CD4-positive, alpha-beta T cell treated with Interleukin-1 beta for 1 hour (primary cell): ENCODE measurements at places on chromosomes 4 and X.
A peak's percentile ranks its signal among the peaks of the same experiment; 100 is the strongest.

GRCh38 chr4:159434114-159434870 is 331.4 kb downstream of the RAPGEF2 start:
- DNase-seq = no peak

DNA sequence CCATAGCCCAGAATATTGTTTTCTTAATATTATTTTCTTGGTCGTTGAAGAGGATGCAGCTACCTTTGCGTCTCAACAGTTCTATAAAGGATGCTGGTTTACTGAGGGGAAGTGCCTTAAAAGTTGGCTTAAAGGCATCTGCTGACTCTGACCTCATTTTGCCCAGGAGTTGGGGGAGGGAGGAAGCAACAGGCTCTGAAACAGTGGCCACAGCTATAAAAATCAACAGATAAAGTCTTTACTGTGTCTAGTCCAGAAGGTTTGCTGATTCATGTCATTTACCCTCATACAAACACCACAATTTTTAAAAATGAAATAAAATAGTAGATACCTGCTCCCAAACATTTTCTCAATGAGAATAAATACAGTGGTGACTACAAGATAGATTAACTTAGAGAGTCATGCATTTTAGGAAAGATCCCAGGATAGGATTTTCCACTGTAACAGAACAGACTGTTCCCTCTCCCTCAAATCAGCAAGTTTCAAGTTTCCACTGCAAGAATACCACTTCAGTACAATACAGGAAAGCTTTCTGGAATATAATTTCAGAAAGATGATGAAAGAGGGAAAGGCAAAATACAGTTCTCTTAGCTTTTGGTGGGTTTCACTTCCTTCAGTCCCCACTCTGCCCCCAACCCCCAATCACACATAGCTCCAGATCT is 1.9 kb downstream of the PHKA1 start:
- DNase-seq = no peak

DNA sequence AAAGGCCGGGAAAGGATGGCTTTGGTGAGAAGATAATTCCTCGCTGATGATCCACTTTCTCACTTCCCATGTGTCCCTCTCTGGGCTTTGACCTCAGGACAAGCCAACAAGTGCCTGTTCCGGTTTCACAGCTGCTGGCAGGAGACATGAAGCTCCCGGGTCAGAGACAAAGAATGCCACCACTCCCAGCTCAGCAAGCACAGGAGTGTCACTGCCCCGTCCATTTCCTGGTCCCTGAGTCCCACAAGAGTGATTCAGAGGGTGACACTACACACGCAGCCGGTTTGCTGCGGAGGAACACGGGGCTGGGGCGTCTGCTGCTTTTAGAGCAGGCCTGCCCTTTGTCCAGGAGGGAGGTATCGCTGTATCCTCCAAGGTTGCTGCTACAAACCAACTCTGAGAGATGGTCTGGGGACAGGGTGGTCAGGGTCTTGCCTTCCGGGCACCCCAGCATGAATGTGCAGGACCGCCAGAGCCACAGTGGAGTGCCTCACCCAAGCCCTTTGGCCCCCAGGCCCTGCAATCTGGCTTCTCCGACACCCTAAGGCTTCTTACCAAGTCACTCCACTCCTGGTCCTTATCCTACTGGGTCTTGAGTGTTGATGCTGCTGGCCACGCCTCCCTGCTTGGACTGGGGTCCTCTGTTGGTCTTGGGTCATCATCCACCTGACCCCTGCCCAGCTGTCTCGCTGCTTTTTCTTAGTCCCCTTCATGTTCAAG is 49.5 kb downstream of the CPZ start:
- no peak for DNase-seq

- no peak for DNase-seq
Measured at GRCh38 chrX:142089193-142089592, 115.9 kb downstream of the MAGEC2 start.

DNA sequence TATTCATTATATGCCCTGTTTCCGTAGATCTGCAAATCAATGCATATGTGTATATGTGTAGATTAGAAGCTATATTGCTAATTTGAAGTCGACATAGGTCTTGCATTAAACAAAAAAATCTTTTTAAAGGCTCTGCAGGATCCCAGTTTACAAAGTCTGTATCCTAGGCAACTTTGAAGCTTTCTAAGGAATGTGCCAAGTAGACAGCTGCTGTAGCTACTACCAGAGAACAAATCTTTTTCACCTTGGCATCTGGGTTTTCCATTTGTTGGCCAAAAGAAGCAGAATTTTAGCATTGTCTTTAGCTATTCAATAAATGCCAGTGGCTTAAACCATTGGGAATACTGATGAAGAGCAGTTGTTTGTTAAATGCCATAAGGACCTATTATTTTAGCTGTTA is 88.0 kb downstream of the NAA11 start:
- DNase-seq = no peak

- DNase-seq = no peak
Measured at GRCh38 chrX:122667667-122668066, 516.4 kb upstream of the GRIA3 start.

DNA sequence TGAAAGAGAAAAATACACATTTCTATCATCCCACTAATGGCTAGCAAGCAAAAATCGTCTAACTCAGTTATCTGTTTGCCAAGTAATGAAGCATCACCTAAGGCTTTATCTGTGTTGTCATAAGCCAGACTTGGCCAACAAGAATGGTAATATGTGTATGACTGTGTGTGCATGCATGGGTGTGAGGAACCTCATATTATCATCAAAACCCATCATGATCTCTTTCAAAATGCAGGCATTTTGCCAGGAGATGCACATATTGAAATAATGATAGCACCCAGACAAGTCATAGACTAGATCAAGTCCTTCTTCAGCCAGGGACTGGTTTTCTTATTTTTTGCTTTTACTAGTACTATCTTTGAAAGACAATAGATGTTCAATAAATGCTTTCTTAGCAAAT is 172.5 kb upstream of the FMR1 start:
- DNase-seq = no peak

GRCh38 chrX:128781506-128781905 is 729.3 kb upstream of the ACTRT1 start:
- DNase-seq = peak; percentile 21

DNA sequence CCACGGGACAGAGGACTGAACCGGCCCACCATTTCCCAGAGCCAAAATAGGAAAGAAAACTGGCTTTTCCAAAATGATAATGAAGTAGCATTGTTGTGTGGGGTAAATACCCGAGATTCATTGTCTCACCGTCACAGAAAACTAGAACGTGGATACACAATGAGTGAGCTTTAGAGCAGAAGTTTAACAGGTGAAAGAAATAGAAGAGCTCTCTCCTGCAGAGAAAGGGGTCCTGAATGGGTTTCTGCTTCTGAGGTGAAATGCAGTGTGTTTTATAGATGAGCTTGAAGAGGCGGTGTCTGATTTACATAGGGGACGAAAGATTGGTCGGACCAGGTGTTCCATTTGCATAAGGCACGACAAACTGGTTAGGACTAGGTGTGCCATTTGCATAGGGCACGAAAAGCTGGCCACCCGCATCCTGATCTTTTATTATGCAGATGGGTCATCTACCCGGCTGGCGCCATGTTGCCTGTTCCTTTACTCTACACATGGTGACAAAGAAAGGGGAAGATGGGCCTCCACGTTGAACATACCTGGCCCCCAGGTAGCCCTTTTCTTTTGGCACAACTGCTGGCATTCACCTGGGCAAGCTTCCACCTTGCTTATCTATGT is 118.1 kb downstream of the ATXN3L start:
- DNase-seq = no peak

DNA sequence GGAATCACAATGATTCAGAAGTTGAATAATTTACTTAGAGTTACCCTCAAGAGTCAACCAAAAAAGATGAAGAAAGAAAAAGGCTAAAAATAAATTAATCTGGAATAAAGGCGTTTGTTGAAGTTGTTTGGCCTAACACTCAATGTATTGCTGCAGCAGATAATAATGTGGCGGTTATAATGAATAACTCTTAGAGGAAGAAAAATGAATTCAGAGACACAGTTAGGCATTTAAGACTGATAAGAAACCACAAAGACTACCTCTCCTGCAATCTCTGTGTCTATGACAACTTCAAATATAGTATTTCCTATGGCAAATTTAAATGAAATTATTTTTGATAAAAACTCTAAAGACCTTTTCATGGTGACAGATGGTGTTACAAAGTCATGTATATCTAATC is 1369.1 kb upstream of the AGA start:
- DNase-seq = no peak

DNA sequence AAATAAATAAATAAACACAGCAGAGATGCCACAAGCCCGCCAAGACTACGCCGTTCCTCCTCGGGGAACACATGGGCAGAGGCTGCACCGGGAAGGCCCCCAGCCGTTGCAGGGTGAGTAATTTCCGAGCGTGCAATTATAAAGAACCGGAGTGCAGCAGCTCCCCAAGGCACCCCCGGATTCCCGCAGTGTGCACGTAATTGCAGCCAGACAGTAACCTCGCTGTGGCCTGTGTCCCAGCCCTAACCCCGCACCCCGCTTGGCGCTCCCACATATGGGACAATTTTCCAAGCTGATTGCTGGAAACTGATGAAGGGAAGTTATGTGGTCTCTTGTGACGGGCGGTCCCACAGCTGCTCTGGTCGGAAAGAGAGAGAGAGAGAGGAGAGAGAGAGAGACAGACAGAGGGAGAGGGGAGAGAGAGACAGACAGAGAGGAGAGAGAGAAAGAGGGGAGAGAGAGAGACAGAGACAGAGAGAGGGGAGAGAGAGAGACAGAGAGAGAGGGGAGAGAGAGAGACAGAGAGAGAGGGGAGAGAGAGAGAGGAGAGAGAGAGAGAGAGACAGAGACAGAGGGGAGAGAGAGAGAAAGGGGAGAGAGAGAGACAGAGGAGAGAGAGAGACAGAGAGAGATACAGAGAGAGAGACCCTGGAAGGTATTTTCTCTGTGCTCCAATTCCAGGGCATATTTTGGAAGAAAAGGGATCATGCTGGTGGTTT is 275.4 kb downstream of the SHOX start:
- DNase-seq = no peak

GRCh38 chr4:110165382-110166286 is 32.8 kb downstream of the ELOVL6 start:
- DNase-seq = peak; percentile 55

DNA sequence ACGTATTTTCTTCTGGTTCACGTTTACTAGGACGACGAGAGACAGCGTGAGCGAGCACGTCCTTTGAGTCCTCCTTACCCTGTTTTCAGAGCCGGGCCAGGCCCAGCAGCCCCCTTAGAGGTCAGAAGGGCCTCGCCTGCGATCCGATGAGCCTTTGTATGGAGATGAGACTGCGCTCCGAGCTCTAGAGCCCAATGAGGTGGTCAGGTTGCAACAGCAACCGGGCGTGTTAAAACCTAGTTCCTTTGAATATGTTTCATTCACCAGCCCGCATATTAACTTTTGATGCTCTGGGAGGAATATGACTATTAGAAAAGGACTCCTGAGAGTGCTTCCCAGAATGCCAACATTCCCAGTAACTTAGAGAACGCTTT is 55.6 kb upstream of the TADA2B start:
- no peak for DNase-seq

- no peak for DNase-seq
Measured at GRCh38 chr4:184288451-184289178, 70.9 kb upstream of the ENPP6 start.

DNA sequence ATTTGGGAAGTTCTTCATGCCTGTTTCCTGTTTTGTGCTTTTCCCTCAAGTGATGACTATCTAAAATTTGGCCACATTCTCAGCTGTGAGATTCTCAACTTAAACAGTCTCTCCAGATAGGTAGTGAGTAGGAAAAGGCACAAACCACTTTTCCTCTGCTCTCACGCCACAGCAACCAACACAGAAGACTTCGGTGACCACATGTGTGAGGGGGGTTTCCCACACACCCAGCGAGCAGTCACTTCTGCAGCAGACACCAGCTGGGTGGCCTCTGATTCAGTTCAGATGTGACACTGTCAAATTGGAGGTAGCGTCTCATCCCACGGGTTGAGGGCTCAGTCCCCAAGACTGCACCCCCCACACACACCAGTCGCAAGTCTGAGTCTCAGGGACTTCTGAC is 25.1 kb upstream of the CLDN34 start:
- DNase-seq = peak; percentile 32

DNA sequence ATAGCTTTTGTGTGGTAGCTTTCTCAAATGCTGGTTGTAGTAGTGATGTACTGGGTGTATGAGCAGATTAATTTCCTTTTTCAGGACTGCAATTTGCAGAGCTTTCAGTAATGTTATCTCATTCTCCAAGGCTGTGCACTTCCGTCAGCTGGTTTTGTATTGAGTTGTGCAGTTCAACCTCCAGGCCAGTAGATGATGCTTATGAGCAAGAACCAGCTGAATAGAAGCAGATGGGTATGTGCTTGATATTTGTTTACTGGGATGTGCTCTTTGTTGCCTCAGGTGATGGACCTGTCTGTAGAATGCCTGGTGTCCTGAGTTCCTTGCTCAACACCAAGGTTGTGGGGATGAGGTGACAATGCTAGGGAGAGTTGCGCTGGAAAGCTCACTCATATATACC is 462.8 kb downstream of the PCDH18 start:
- no peak for DNase-seq

GRCh38 chr4:159823743-159824142 is 720.9 kb downstream of the RAPGEF2 start:
- DNase-seq = no peak

DNA sequence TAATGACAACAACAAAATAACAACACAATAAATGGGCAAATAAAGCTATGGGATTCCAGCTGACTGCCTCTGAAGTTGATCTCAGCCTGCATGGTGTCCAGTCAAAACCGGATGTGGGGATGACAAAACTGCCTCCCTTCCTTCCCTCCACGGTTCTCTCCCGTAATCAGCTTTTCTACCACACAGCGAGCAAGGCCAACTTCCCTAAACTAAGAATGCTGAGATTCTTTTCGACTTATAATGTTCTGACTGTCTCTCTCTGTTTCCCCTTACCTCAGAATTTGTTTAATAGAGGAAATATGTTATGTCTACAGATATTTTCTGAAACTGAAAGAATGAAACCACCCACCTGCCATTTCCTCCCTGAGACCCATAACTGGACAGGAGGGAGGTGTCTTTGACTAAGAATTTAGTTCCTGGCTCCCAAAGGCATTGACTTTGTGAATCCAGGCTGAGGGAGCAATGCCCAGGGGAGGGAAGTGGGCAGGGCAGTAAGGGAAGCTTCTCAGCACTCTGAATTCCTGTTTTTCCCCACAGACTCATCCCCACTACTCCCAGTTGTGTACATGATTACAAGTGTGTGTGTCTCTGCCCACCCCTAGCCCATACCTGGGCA is 1.0 kb upstream of the TLR1 start:
- peak; percentile 55 for DNase-seq

DNA sequence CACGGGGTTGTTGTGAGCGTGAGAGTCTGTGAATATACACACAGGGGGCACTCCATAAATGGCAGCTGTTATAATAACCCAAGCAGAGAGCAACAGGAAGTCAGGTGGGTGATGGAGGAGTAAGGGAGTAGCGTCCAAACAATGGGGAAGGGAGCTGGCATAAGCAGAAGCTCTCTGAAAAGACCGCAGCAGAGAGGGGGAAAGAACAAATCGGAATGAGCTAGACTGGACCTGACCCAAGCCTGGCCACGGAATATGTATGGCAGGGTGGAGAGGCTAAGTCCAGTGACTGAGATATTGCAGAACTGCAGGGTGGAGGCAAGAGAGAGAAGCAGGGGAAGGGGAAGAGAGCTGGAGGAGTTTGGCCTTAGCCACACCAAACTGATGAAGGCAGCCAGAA is 6.5 kb upstream of the GJB1 start:
- DNase-seq = no peak

GRCh38 chr4:31023109-31023508 is 302.9 kb downstream of the PCDH7 start:
- DNase-seq = no peak
